ENCODE measurements at places on chromosomes 7 and 10.
A peak's percentile ranks its signal among the peaks of the same experiment; 100 is the strongest.

GRCh38 chr10:114767101-114767985 lies 54.2 kb upstream of the FHIP2A start:
- no peak for DNase-seq

DNA sequence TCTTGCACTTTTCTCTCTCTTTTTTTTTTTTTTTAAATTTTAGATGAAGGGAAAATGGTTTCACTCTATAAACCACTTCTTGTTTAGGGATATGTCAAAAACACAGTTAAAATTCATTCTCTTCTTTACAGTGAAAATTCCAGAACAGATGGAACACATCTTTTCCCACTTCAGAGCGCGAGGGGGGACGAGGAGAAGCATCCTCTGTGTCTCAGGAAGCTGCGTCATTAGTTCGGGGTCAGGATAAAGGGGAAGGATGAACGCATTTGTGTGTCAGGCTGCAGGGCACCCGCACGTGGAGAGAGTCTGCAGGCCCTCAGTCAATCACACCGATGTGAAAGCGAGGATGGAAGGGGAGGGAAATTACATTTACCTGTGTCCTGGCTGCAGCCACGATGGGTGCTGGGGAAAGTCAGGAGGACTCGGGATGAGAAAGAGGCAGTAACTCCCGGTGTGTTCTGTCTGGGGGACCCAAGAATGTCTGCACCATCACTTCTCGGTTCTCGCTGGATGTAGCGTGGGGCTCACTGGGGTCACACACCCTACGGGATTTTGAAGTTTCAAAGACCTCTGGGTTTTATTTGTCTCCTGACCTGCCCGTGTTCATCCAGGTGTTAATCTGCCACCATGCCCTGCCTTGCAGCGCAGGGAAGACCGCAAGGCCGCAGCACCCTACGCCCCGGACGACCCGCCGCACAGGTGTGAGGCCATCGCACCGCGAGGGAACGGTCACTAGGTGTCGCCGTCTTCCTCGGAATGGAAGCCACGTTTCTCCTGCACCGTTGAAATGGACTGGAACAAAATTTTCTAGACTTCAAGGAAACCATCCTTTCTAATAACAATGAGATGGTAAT lies 66.7 kb upstream of the PITRM1 start:
- DNase-seq: peak; percentile 64

DNA sequence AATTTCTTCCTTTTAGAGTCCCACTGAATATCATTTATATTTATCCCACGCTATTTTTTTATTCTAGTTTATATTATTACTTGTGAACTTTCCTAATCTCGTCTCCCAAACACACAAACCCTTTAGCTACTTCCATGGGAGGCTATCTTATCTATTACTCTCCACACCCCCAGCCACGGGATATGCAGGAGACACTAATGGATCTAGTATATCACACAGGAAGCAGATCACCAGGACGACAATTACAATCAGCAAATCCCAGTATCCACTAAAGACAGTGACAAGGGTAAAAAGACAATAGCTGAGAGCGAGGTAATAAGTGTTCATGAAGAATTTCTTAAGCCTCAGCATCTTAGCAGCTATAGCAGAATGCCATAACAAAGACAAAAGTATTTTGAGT lies 3.8 kb upstream of the AKR1E2 start:
- no peak for DNase-seq

DNA sequence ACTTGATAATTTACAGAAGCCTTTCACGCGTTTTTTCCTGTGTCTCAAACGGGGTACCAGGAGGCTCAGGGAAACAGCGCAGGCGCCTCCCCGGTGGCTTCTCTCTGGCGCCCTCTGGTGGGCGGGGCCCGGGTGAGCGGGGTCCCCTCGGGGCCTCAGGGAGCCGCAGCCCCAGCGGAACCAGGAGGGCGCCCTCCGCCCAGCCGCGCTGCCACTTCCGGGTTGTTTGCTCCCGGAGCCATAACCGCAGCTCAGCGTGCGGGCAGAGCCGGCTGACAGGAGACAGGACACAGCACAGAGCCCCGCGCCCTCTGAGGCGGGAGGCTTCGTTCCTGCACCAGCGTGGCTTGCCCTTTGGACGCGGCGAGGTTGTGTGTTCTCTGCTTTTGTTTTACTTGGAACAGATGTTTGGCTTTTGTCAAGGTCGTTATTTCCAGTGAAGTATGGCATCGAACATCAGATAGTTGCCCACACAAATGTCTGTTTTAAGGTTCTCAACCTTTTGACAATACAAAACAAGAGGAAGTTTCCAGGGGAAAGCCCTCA lies 6.9 kb upstream of the CYP2E1 start:
- peak; percentile 88 for DNase-seq

- peak; percentile 53 for DNase-seq
Observed at GRCh38 chr10:17003151-17003550, 126.5 kb downstream of the CUBN start.

- no peak for DNase-seq
Observed at GRCh38 chr10:31171402-31172083, 139.9 kb upstream of the ZNF438 start.

- DNase-seq: no peak
Observed at GRCh38 chr7:27994639-27995038, 186.0 kb downstream of the JAZF1 start.

- peak; percentile 42 for DNase-seq
Observed at GRCh38 chr10:11863353-11864109, 40.4 kb downstream of the PROSER2 start.

- no peak for DNase-seq
Observed at GRCh38 chr10:127940866-127941640, 34.1 kb downstream of the PTPRE start.

GRCh38 chr10:14414901-14415300 lies 84.2 kb upstream of the FRMD4A start:
- no peak for DNase-seq

DNA sequence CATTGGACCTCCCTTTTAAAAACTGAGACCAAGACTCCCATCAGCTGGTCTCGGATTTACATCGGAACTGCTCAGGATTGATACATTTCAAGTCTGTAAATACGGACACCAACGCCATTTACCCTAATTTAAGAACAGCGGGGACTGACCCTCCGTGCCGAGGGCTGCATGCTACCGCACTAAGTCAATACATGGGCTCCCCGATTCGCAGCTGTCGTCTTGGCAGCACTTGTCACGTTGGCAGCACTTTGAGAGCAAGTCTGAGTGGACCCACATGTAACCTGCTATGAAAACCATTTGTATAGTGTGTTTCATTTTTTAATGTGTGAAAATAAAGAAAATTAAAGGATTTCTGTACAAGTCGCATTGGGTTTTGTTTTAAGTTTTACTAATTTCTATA lies 83.4 kb downstream of the EZH2 start:
- DNase-seq: no peak

DNA sequence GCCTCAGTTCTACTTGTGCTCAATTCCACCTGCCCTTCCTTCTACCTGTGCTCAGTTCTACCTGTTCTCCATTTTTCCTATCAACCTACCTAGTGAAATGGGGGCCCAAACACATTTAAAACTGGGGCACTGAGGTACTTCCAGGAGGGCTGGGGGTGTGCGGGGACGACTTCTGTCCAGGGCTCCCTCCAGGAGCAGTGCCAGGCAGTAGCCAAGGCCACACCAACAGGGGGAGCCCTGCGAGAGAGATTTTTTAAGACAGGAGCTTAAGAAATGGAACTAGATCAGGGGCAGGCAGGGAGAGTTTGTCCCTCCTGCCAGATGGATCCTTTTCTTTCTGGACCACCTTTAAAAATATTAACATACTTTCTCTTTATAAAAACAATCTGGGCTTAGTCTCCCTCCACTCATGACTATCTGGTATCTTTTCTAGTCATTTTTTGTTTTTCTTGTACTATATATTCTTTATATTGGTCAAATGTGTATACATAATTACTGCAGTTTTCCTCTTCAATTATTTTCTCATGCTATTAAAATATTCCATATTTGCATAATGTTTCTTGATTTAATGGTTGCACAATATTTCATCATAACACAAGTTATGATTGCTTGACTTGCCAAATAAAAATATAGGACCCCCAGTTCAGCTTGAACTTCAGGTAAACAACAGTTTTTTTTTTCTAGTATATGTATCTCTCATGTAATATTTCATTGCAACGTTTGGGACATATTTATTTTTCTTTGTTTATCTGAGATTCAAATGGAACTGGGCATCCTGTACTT lies 47.3 kb upstream of the INSYN2A start:
- DNase-seq: no peak

DNA sequence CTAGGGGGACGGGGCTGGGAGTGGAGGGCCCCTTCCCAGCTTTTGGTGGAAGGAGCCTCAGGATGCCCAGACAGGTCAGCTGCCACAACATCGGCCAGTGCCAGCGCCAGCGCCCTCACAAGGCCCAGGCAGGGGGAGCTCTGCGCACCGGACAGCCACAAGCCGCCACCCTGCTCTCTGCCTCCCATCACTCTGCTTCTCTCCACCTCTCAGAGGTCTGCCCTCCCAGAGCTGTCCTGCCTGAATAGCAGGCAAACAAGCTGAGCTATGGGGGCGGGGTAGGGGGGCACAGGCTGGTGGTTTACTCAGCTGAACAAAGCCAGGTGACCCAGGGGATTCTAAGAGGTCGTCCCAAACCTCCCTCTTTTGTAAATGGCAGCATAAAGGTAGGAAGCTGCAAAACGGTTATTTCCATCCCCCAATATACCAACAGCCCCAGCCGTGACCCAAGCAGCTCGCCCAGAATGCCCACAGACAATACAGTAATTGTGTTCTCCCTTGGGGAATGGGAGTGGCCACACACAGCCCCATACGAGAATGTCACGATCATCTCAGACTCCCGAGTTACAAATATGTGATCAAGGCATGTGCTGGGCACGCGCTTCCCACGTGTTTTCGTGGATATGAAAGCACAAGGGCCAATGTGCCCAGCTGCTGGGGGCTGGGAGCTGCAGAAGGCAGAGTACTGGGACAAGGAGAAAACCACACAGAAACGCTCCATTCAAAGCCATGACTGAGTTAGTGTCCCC lies 19.7 kb downstream of the FAM53B start:
- no peak for DNase-seq

DNA sequence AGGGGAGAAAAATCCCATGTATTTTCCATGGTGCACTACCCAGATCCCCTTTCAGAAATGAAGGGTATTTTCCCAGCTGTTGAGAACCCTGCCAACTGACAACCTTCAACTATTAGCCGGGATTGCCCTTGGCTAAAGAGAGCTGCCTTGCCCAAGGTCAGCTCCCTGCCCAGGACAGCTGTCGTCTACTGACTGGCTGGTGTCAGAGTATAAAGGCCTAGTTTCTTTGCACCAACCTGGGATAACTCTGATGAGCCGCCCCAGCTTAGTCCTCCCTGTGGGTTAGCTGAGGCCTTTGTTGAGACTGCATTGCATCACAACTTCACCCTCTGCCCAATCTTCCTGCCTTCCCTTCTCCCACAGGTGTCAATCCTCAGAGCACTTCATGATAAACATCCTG lies 147.2 kb upstream of the RHEB start:
- no peak for DNase-seq

- DNase-seq: no peak
Observed at GRCh38 chr10:28494420-28494819, 38.5 kb upstream of the WAC start.

DNA sequence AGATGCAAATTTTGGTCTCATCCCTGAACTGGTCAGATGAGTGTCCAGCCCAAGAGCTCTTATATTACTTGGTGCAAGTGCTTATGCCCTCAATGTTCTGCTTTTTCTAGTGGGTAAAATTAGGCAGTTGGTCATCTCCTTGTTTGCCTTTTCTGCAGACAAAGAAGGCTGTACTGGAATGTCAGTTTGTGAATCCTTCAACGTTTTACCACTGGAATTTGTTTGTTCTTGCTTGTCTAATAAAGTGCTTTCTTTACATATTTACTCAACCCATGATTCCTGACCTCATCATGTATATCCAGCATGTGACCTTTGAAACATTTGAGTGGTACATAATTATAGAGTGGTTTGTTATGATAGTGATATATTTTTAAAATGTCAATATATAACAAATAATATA lies 232.2 kb upstream of the TEX47 start:
- no peak for DNase-seq

- no peak for DNase-seq
Observed at GRCh38 chr10:48231699-48232315, 42.7 kb downstream of the FRMPD2 start.

GRCh38 chr7:128708824-128709223 lies 30.3 kb upstream of the CALU start:
- DNase-seq: no peak

DNA sequence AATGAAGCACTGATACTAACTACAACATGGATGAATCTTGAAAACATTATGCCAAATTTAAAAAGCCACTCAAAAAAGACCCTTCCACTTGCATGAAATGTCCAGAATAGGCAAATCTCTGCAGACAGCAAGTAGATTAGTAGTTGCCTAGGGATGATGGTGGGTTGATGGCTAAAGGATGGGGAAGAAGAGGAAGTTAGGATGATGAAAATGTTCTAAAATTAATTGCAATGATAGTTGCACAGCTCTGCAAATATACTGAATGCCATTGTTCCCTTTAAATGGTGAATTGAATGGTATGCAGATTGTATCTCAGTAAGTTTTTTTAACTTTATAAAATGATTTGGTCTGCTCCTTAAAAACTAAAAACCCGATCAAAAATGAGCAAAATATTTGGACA lies 7.3 kb upstream of the LIPA start:
- DNase-seq: no peak

- no peak for DNase-seq
Observed at GRCh38 chr10:85528318-85528652, 838.3 kb downstream of the GRID1 start.

GRCh38 chr7:93739424-93739823 lies 151.1 kb downstream of the TFPI2 start:
- DNase-seq: no peak

DNA sequence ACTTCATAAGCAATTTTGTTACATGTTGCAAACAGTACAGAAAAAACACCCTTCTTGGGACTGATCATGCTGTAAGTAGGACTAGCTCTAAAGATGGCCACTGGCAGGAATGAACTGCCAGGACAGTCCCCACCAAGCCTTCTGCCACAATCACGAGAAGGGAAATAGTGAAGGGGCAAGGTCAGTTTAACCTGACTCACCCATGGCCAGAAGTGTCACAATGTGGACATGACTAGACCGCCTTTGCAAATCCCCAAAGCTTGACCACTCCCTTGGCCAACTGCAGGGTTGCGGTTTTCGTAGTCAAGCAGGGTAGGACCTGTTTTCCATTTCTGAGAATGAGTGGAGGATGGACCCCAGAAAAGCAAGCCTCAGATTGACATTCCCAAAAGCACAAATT lies 19.4 kb upstream of the FRAT2 start:
- DNase-seq: no peak

- DNase-seq: no peak
Observed at GRCh38 chr10:64573623-64574325, 1052.6 kb downstream of the REEP3 start.

- DNase-seq: no peak
Observed at GRCh38 chr7:154546946-154547587, 455.9 kb downstream of the PAXIP1 start.

DNA sequence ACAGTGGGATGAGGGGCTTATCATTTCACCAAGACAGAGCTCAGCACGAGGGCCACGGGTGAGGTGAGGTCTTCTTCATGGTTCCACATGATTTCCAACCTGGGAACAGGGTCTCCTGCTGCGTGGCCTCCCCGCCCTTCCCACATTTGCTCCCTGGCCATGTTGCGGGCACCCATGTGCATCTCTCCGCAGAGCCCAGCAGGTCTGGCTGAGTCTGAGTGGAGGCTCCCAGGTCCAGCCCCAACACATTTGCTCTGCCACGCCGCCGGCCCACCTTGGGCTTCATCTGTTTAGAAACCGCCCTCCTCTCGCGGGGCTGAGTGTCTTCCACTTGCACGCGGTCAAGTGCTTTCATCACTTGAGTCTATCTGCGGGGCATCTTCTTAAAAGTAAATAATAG lies 14.8 kb upstream of the PRKAR1B start:
- DNase-seq: no peak

GRCh38 chr10:122344741-122345258 lies 29.7 kb upstream of the PLEKHA1 start:
- DNase-seq: no peak

- no peak for DNase-seq
Observed at GRCh38 chr7:26912933-26913536, 48.6 kb upstream of the SKAP2 start.

Data from stimulated activated naive CD4-positive, alpha-beta T cell treated with Interleukin-2 at 50 U/mL for 16 hours (primary cell).